ENCODE measurements at places on chromosomes 11 and 22.
A peak's percentile ranks its signal among the peaks of the same experiment; 100 is the strongest.

DNA sequence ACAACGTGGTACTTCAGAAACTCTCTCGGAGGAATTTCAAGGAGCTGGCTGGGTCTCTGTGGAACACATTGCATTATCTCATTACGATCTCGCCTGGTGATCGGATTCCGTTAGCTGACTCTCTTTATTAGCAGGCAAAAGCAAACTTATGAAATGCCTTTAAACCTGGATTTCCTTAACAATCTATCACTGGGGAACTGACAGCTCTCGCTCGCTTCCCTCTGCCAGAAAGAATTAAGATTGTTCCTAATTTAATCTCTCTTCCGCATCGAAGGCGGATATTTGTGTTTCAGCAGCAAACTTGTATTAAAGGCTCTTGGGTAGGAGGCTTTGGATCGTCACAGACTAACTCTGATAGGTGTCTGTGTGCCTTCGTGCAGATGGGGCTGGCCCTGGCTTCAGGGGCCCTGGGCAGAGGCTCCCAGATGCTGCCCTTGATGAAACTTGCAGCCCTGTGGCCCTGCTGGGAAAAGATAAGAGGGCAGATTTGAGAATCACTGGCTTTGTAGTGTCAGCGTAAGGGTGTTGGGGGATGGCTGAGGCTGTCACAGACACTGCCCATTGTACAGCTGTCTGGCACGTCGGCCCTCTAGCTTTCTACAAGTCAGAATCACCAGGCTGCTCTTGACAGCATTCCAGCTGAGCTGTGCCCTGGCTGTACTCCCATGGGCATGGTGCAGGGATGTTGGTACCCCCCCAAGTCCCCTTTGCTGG, 162.2 kb upstream of the NECTIN1 start:
- no peak for DNase-seq

- DNase-seq = no peak
Measured at GRCh38 chr22:41779929-41780505, 20.5 kb upstream of the CCDC134 start.

- no peak for DNase-seq
Measured at GRCh38 chr22:49238181-49239141, 589.2 kb downstream of the BRD1 start.

DNA sequence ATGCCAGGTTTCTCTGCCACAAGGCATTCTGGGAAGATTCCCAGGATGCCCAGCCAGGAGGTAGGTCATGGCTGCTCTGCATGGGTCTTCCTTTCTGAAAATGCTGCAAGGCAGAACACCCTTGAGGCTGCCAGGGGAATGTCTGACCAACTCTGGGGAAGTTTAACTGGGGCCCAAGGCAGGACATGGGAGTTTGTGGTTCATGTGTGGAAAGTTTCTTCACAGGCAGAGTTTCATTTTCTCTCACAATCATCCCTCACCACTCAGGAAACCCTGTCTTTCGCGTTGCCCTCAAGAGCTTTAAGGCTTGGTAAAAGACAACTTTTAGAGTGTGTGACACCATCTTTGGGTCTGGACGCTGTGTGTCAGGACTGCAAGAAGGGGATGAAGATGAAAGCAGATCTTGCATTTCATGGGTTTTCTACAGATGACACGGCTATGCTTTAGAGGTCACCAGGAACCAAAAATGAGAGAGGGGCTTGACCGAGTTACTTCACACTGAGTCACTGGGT, 133.5 kb downstream of the CD44 start:
- no peak for DNase-seq

DNA sequence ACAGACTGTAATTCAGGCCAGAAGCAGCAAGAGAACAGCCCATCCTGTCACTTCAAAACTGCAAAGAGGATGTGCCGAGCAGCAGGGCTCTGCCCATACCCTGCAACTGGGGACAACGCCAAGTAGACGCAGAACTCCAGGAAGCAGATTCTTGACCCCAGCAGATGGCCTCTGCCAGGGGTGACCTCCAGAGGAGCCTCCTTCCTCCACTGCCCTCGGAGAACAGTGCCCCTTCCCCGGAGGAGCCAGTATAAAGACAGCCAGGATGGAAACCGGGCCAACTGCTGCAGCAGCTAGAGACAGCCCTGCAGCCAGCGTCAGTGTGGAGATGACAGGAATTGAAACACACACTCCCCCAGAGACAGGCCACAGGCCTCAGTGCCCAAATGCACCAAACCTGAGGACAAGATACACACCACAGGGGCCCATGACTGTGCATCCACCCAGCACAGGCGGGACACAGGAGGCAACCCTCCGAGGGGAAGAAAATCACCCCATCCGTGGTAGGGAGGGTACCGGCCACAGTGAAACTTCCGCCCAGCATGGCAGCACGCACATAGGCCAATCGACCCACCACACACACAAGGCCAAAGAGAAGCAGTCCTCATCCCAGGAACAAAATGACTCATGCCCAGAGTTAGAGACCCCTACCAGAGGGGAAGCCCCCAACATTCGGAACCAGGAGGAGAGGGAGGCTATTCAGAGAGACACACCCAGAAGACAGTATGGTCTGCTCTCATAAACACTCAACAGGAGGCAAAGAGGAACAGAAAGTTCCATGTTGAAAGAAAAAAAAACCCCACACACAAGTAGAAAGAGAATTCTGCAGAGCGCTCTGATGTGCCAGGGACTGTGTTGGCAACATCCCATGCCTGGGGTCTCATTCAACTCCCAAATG, 5.6 kb downstream of the AHNAK start:
- DNase-seq = no peak

GRCh38 chr22:46124383-46125144, 25.8 kb upstream of the PPARA start:
- no peak for DNase-seq

GRCh38 chr11:128411812-128412211, 175.5 kb downstream of the ETS1 start:
- DNase-seq = no peak

DNA sequence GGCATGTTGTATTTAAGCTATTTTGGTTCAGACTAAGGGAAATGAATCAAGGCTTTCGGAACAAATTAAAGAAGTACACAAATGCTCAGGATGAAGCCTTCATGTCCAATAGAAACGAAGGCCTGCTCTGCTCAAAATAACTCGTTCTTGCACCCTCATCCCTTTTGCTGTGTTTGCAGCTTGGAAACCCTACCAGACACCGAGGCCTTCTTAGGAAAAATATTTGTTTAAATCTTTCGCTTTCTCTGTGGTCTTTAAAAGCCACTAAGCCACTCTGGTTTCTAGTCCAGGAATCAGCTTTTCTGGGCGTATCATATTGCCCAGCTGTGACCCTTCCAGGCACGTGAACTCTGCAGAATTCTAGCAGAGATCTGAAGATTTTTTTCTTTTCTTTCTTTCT, 60.9 kb upstream of the HSPA8 start:
- DNase-seq = no peak

GRCh38 chr11:34205326-34206035, 100.1 kb downstream of the NAT10 start:
- no peak for DNase-seq

- no peak for DNase-seq
Measured at GRCh38 chr11:20310137-20310536, 53.4 kb upstream of the HTATIP2 start.

GRCh38 chr11:77503006-77503405, 29.1 kb upstream of the PAK1 start:
- peak; percentile 41 for DNase-seq

- DNase-seq = no peak
Measured at GRCh38 chr11:125662689-125663088, 18.0 kb downstream of the ACRV1 start.

DNA sequence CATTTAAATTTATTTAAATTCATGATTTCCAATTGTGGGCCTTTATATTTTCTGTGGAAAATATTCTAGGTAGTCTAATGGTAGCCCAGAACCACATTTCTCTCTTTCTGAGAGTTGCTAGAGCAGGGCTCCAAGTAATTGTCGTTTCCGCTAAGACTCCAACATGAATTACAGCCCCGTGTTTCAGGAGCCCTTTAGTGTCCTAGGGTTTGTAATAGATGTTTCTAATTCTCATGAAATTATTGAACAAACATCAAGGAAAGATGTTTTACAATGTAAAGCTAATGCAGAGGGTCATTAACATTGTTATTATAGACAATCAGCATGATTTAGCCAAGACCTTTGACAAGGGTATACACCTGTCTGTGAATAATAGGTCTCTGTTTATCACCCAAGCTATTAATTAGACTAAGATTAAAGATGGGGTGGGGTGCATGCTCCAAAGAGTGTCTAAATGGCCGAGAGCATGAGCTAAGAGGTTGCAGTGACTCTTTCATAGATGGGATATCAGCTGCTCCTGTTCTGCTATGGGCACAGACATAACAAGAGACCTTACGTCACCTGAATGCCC, 81.8 kb upstream of the NTM start:
- DNase-seq = no peak

GRCh38 chr22:43824724-43825420, 12.8 kb upstream of the EFCAB6 start:
- DNase-seq = no peak

DNA sequence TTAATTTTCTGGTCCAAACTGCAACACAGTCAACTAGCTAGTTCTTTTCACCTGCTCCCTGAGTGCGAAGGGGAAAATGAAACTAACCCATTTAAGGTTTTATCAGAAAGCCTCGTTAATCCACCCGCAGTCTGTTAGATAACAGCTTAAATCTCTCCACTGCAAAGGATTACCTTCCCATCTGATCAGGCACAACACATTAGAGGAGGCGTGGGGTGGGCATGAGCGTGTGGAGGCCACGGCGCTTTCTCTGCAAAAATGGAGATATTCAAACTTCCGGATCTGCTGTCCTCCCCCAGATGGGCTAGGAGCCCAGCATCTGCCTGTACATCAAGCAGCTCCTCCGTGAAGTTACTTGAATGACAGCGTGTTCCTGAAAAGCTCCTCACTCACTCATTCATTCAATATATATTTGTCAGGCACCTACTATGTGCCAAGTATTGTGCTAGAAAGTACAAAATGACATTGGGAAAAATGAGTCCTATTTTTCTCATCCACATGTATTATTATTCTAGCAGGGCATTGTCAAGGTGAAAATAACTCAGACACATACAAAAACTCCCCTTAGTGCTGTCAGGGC, 13.5 kb upstream of the ANKK1 start:
- no peak for DNase-seq

DNA sequence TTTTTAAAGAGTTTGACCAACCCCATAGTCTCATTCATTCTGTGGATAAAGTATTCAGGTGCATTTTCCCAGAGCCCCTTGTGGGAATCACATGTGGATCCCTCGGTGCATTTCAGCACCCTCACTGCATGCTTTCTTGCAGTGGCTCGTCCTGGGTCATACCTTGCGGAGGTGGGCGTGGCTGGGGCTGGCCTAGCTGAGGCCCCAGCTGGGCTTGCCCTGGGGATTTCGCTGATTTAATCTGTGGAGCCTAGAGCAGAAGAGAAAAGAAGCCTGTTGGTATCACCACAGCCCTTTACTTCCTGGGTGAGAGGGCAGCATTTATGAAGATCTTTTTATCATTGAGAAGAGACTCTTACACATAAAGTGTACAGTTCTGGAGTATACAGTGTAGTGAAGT, 53.1 kb downstream of the FBXO7 start:
- no peak for DNase-seq

DNA sequence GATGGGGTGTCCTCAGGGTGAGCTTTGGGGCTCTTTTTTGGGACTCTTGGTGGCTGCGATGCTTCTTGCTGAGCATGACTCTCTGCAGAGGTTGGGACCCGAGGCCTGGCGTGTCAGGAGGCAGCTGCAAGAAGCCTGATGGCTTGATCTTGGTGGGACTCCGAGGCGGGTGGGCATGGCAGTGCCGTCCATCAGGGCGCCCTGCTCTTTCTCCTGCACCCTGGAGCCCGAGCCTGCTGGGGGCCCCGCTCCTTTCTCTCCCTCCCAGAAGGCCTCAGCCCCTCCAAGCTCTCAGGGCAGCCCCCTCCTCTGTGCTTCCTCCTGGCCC, 432.7 kb downstream of the TBC1D22A start:
- no peak for DNase-seq

- DNase-seq = no peak
Measured at GRCh38 chr22:29207243-29207550, 1.5 kb downstream of the EMID1 start.

DNA sequence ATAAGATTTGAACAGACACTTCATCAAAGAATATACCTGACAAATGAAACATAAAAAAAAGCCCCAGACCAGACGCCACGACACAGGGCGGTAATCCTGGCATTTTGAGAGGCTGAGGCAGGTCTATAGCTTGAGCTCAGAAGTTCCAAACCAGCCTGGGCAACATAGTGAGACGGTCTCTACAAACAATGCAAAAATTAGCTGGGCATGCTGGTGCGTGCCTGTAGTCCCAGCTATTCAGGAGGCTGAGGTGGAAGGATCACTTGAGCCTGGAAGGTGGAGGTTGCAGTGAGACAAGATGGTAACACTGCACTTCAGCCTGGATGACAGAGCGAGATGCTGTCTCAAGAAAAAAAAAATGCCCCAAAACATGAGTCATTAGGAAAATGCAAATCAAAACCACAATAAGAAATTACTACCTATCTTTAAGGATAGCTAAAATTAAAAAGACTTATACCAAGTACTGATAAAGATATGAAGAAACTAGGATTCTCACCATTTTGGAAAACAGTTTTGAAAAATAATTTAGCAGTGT, 91.7 kb upstream of the GRAMD1B start:
- no peak for DNase-seq

GRCh38 chr11:60959431-60959830, 7.5 kb upstream of the SLC15A3 start:
- no peak for DNase-seq

- no peak for DNase-seq
Measured at GRCh38 chr11:24509114-24509513, 12.3 kb downstream of the LUZP2 start.

DNA sequence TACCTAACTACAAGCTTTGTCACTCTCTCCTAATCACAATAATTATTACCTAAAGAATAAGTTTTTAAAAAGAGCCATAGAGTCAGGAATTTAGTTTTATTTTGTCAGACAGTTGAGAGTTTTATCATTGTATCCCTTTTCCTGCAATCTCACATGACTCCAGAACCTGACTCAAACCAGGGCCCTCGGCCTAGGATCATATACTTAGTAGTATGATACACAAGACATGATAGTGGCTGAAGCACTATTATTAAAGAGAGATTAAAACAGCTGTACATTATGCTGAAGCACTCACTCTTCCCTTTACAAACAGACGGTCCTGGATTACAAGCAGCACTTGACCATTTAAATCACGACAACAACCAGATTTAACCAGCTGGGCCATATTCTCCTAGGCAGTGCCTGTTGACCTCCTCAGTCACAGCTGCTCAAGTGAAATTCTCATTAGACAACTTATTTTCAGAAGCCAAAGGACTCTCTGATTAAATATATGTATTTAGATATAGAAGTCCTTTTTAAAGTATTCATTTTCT, 44.0 kb downstream of the SOX6 start:
- no peak for DNase-seq

DNA sequence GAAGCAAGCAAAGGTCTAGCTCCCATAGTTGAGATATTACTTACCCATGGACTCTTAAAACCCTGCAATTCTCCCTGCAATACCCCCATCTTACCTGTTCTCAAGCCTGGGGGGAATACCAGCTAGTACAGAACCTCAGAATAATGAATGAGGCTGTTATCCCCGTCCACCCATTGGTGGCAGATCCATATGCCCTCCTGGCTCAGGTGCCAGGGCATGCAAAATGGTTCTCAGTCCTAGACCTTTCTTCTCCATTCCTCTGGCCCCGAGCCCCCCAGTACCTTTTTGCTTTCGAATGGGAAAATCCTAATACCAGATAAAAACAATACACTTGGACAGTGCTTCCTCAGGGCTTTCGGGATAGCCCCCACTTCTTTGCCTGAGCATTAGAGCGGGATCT, 86.4 kb downstream of the PIWIL4 start:
- no peak for DNase-seq

- no peak for DNase-seq
Measured at GRCh38 chr22:34886812-34887211, 179.1 kb upstream of the ISX start.

- no peak for DNase-seq
Measured at GRCh38 chr11:94120946-94121345, 7.7 kb upstream of the PANX1 start.
